Caco-2 (cell line): ENCODE measurements at places on chromosomes 5 and 9. TPM values are rescaled to one million over a fixed set of nuclear protein-coding genes. Genes with fewer than 3 reads are reported as not detected.

GRCh38 chr9:35907711-35908503 lies 1.4 kb upstream of the SPAAR start:
- no peak for DNase-seq

- no peak for DNase-seq
Observed at GRCh38 chr5:144844086-144844485, 673.4 kb downstream of the KCTD16 start.

DNA sequence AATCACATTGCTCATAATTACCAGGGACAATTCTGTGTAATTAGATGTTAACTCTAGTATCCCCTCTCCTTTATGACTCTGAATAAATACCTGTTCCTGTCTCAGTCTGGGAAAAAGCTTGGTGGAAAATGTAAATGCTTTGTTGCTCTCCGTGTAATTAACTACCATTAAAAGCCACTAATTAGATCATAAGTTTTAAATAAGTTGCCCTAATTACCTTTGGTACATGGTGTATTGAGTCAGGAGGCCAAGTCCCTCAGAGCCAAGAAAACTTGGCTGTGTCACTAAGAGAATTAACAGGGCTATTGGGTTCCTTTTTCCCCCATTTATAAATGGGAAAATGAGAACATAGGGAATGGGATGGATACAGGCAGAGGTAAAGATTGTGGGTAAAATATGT lies 617.6 kb downstream of the TLR4 start:
- no peak for DNase-seq

GRCh38 chr9:112601636-112602035 lies 115.0 kb downstream of the KIAA1958 start:
- DNase-seq, result no peak

DNA sequence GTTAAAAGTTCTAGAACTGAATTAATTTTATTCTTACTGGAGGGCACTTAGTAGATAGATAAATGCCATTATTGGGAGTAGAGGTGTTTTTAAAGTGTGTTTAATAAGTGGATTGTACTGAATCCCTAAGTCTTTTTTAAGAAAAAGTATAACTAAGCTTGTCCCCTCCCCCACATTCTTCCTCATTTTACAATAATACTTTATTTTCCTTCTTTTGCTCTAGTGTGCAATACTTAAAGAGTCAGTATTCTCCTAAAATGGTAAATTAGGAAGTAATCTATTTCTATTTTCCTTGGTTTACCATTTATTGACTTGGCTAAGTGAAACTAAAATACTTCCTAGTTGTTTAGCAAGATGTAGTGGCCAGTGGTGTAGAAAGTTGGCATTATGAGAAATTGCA lies 11.6 kb downstream of the UBLCP1 start:
- no peak for DNase-seq

- no peak for DNase-seq
Observed at GRCh38 chr5:146652547-146652946, 136.6 kb upstream of the GPR151 start.

DNA sequence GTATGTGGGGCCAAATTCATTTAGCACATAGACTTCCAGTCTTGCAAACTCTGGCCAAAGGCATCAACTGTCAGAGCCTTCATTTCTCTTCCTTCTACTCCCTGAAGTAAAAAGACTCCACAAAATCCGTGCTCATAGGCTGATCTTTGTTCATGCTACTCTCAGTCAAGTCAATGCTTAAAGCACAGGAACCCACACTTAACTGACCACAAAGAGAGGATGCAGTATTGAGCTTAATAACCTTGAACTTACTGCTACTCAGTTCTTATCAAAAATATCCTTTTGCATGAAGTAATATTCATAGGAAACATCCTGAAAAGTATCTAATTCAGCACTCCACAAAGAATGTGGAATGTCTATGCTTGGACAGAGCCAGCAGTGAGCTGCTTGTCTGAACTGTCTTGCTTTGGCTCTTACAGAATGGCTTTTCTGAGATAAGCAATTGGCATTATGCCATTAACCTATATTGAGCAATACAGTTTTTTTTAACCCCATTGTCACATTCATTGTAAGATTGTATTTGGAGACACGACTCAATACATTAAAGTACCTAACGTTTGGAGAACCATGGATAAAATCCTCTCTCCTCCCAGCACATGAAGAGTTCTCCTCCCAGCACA lies 21.7 kb downstream of the LPAR1 start:
- DNase-seq, result no peak

DNA sequence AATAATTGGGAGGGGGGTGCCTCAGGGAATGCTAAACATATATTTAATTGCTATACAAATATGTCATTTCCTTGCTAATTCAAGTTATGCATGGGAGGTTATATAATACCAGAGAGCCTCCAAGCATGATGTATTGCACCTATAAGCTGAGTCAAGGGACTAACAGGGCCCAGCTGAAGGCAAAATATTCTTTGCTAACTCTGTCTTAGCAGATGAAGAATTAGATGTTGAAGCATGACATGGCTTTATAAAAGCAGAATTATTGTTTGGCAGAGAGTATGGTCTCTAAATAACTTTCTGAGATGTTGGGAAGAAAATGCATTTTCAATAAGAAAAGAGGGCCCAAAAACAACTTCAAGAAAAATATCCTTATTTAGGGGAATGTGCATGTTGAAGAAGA lies 60.4 kb downstream of the SGCD start:
- DNase-seq, result no peak

Gene ESM1
- not detected in 2 replicates for total RNA-seq
